Fibroblast of skin of abdomen (primary cell): ENCODE measurements at places on chromosomes 11 and 22.

DNA sequence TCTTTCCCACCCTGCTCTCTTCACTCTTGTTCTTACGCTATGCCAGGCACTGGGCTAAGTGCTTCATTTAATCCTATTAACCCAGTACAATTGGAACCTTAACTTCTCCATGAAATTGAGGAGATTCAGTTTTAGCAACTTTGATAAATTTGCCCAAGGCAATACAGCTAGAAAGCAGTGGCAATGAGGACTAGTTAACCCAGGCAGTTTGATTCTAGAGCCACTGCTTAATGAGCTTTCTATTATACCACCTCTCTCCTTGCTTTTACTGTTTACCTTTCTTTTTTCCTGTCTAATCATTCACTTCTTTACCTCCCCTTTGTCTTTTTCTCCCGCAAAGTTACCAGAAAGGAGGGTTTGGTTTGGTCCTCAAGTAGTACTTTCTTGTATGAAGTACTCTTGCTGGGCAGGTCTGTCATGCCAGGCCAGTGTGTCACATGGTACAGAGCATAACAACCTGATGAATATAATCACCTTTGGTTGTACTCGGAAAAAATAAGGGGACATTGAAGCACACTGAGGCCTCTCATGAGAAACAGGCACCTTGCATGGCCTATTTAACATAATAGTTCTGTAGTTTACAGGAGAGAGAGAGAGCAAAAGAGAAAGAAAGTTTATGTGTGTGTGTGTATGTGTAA, 70.6 kb downstream of the PDHX start:
- DNase-seq: no peak

DNA sequence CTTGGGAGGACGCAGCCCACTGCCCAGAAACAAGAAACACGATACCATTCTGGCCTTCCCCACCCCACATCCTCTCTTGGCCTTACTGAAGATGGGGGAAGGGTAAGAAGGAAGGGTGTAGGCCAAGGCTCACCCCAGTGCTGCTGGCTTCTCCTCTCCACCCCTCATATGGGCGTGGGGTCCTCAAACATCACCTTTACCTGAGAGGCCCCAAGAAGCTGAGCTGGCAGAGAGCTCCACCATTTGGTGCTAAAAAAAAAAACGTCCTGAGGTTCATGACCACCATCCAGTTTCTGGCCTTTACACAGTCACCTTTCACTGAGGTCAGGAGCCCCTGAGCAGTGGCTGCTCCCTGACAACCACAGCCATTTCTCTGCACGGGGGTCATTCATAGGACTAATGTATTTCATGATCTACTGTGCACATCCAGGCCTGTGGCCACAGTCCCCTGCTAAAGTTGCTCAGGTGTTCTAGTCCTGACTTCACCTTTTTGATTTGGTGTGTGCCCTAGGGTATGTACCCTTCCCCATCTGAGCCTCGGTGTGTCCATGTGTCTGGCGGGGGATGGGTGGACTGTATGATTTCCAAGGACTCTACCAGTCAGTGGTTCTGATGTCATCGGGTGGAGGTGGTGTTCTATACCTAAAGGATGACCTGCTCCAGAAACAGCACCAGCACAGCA, 15.1 kb downstream of the RHOG start:
- DNase-seq: no peak

DNA sequence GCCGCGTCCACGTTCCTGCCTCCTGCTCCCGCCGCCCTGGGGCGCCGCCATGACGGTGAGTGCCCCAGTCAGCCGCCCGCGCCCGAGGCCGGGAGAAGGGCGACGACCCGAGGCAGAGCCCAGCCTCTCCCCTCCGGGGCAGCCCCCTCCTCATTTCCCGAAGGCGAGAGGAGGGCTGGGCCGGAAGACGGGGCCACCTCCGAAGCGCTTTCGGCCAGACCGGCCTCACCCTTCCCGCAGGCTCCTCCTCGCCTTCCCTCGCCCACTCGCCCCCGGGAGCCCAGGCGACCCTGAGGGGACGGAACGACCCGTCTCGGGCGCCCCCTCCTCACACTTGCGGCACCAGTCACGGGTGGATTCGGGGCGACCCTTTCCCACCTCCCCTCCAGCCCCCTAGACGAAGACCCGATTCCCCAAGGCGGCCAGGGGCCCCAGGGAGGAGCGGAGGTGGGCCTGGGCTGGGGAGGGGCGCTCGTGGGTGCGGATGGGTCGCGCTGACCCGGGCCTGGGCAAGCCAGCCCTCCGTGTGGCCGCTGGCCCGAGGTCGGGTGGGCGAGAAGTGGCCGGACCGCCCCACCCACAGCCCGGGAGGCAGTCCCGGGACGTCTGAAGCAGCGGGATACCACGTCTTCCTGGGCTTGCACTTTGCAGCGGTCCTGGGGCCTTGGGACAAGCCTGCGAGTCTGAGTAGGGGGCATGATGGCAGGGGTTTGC, 49.7 kb downstream of the TRIOBP start:
- no peak for DNase-seq

- peak; percentile 21 for DNase-seq
Measured at GRCh38 chr11:100918551-100919500, 210.8 kb downstream of the PGR start.

DNA sequence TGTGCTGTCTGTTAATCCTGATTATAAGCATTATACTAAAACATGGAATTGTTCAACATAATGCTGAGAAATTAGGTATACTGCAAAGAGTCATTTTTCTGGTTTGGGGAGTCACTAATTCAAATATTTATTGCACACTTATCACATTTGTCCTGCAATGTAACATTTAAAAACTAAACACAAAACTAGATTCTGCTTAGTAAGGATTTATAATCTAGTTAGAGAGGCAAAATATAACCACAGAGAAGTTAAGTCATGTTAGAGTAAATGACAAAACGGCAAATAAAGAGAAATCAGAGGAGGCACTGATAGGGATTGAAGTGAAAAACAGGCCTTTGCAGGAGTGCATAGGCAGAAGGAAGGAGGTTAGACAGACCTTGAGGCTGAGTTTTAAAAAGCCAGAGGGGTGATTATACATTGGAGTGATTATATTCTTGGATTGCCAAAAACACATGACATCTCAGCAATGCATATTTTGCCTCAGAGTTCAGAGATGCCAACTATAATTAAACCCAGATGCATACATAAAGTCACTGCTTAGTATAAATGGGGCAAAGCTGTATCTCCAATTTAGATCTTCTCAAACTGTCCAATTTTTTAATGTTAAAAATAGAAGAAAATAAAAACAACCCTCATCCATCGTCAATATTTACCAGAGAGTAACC, 49.7 kb downstream of the CCDC34 start:
- peak; percentile 74 for DNase-seq

- peak; percentile 69 for DNase-seq
Measured at GRCh38 chr11:10454878-10455631, at the start of gene AMPD3. AMPD3 (plus strand) TSS chr11:10455264; CDS start chr11:10461520, 6,256 bp downstream.

DNA sequence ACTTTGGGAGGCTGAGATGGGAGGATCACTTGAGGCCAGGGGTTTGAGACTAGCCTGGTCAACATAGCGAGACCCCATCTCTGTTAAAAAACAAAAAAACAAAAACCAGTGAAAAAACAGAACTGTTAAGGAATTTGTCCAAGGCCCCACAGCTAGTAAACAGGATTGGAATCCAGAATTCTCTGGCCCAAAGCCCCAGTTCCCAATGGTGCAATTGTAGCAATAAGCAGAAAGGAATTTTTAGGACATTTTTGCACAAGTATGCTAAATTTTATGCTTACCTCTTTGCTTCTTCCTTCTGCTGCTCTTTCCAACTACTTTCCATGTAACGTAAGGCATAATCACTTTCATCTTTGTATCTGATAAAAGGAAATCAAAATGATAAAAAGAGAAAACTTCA, 11.6 kb downstream of the MISFA start:
- DNase-seq: peak; percentile 20

- DNase-seq: no peak
Measured at GRCh38 chr22:17266251-17266971, 47.2 kb upstream of the ADA2 start.

GRCh38 chr11:79173615-79174014, 267.2 kb downstream of the TENM4 start:
- peak; percentile 78 for DNase-seq

DNA sequence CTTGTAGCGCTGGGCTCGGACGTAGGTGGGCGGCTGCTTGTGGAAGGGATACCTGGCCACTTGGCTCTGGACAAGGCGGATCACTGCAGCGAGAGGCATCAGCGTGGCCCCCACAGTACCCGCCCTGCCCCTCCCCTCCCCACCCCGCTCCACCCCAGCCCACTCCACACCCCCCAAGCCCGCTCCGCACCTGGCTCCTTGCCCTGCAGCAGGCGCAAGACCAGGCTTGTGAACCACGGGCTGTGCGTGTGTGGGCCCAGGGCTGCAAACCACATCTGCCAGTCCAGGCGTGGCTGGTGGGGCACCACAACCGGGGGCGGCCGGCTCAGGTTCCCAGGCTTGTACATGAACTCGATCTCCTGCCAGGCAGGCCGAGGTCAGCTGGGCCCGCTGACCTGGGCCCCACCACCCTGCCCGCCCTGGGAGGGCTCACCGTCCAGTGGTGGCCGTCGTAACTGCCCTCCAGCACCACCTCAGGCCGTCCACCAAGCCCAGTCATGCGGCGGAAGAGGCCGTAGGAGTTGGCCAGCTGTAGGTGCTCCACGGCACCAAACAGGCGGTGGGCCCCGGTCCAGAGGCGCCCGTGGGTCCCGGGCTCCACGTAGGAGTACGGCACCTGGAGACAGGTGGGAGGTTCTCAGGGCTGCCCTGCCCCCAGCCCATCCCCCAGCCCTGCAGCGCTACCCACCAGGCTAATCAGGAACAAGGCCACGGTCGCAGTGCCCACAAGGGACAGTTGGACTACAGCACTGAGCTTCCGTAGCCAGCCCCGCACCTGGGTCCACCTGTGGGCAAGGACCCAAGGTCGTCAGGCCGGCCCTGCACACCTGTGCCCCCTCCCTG, 2.9 kb downstream of the LMF2 start:
- DNase-seq: no peak

- DNase-seq: peak; percentile 55
Measured at GRCh38 chr11:79439410-79439885, 1.4 kb downstream of the TENM4 start.

DNA sequence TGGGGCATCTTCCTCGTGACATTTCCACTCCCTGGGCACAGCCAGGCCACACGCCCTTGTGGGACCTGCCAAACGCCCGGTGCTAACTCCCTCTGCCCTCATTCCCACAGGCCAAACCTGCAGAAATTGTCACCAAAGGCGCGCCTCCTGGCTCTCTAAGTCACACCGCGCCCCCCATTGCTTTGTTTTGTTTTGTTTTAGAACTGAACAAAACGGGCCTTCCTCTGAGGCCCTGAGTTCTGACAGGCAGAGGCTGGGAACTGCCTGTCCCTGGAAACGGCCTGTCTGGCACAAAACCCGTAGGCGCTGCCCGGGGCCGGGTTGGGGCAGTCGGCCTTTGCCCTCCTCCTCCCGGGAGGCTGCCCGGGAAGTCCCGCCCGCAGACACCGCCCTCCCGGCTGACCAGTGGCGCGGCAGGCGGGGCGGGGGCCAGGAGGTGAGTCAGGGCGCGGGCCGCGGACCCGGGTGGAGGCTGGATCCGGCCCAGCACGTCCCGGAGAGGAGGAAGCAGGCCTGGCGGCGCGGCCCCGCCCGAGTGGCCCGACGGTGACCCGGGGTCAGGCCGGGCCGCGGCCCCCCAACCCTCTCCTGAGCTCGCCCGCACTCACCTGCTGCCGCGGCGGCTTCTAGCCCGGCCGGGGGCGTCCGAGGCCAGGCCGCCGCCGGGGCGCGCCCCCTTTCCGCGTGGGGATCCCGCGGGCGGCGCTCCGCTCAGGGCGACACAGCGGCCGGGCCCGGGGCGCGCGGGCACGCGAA, 465 bp downstream of the SUN2 start:
- DNase-seq: peak; percentile 40

GRCh38 chr11:46529095-46529905, 64.5 kb downstream of the AMBRA1 start:
- peak; percentile 39 for DNase-seq

- DNase-seq: no peak
Measured at GRCh38 chr11:43916621-43917020, 25.8 kb upstream of the C11orf96 start.

- no peak for DNase-seq
Measured at GRCh38 chr11:132937016-132937415, 595.3 kb downstream of the OPCML start.

DNA sequence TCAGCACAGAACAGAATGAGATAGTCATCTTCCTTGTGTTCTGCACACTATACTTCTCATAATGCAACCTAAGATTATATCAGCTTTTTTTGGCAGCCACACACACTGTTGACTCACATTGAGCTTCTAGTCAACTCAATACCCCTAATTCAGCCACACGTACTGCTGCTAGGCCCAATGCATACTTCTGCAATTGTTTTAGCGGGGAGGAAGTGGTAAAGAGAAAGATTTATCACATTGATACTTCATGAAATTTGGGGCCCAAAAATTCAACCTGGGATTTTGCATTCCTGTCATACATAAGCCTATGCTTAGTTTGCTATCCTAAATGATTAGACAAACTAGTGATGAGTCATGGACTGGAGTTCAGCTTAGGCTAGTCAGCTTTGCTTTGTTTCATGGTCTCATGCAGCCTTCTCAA, 8.6 kb upstream of the UPB1 start:
- DNase-seq: peak; percentile 96

DNA sequence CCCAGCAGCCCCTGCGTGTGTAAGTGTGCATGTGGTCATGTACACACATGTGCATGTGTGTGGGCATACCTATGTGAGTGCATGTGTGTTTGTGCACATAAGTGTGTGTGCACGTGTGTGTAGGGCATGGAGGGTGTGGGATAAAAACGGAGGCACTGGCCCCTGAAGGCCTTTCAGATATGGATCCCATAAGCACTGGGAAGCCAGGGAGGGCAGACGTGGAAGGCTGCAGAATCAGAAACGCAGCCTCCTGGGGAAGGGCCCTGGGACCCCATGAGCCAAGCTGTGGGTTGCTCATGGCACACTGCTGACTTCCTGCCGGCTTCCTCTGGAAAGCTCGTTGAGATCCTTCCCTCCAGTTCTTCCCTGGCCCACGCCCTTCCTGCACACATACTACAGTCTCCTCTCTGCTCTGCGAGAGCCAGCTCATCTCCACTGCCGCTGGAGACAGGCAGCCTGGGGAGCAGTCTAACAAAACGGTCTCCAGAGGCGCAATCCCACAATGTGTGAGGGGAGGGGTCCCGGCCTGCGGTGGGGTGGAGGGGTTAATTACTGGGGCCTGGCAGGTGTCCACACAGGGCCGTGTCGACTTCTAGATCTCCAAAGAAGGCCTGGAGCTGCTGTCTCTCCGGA, 435.2 kb upstream of the B3GAT1 start:
- no peak for DNase-seq

- DNase-seq: peak; percentile 55
Measured at GRCh38 chr11:8233691-8234424, 29.8 kb downstream of the LMO1 start.

DNA sequence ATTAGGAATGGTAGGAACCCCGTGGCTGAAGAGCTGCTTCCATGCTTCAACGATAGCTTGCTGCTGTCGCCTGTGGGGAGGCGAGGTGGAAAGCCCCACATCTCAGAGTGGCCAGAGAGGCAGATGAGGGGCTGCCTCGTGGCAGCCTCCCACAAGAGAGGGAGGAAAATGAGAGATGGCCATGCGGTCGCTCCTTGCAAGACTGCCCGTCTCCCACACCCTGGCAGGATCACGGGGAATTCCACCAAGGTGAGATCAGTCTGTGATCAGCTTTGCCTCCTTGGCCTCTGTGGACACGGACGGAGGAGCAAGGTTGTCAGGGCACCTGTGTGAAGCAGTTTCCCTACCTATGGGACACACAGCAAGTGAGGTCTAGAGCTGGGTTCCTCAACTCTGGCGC, 3.0 kb downstream of the CRYBA4 start:
- DNase-seq: no peak

- peak; percentile 85 for DNase-seq
Measured at GRCh38 chr11:128290106-128290840, 297.1 kb downstream of the ETS1 start.

GRCh38 chr11:17260020-17260419, 16.5 kb upstream of the NUCB2 start:
- no peak for DNase-seq

GRCh38 chr22:39179401-39179827, 26.9 kb upstream of the CBX7 start:
- no peak for DNase-seq
